ENCODE measurements at places on chromosomes 2 and 18.

GRCh38 chr18:58552057-58552461, 76.8 kb downstream of the ALPK2 start:
- peak; percentile 76 for DNase-seq

GRCh38 chr2:152594792-152595191, 122.5 kb downstream of the PRPF40A start:
- DNase-seq = no peak

GRCh38 chr18:61612517-61612916, 279.3 kb downstream of the CDH20 start:
- DNase-seq = peak; percentile 16

GRCh38 chr2:237572742-237573101, 6.3 kb downstream of the PRLH start:
- no peak for DNase-seq

- no peak for DNase-seq
These were observed 2.3 kb downstream of the PTGR3 start for GRCh38 chr18:75206452-75207309.

GRCh38 chr18:21129566-21130216, 18.1 kb upstream of the ROCK1 start:
- DNase-seq = peak; percentile 74

GRCh38 chr2:239359196-239359912, 41.5 kb downstream of the HDAC4 start:
- no peak for DNase-seq

GRCh38 chr2:1393321-1393720, 19.9 kb upstream of the TPO start:
- DNase-seq = no peak

DNA sequence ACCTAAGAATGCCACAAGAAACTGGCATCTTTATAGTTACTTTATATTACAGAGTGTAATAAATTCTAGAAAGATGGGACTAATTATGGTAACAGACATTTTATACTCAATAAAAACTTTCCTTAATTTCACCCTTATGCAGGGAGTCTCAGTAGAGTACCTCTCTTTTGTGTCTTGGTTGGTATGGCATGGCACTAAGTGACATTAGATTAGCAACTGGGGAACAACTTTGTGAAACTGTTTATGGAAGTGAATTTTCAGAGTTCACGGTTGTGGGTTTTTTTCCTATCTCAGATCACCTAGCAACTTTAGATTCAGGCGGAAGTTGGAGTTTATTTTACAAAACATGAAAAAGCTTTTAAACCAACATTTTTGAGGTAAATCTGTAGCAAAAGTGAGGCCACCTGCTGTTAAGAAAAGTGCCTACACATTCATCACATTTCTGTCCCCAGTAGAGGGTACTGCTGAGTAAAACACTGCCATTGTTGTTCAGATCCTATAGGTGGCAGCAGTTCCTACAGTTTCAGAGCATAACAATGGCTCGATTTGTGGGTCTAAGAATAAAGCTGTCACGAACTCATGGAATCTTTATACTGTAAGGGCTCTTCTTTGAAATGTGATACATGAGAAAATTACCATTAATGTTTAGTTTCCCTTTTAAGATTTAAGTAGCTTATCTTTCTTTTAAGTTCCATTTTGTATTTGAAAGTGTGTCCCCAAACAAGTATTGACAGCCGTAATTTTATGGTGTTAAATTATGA, 117.6 kb downstream of the CAMKMT start:
- peak; percentile 81 for DNase-seq

DNA sequence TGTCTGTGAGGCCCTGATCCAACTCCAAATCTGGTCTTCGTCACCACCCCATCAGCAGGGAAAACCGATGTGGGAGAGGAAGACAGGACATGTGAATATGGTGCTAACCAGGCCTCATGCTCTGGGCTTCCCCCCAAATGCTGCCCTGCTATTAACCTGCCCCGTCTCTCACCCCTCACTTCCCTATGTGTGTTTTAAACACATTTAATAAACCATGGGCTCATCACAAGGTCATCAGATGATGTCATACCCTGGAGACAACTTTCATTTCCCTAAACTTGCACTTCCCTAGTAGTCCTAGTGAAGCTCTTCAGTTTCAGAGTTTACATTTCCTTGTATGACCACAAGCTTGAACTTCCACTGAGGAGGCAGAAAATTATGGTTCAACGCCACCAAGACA, 49.9 kb downstream of the CD8B2 start:
- no peak for DNase-seq

DNA sequence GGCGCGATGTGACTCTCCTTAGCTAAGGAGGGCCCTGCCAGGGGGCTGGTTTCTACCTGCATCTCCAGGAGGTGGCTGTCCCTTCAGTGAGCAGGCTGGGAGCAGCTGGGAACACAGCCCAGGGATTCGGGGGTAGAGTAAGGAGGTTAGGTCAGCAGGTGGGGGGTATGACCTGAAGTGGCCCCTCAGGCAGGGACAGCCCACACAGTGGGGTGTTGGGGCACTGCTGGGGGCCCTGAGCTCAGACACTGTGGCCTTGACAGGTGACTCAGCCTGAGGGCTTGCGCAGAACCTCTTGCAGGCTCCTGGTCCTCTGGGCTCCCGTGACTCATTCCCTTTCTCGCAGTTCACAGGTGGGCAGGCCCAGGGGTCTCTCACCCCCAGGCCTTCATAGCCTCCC, 185.8 kb upstream of the BCL2L11 start:
- DNase-seq = no peak

DNA sequence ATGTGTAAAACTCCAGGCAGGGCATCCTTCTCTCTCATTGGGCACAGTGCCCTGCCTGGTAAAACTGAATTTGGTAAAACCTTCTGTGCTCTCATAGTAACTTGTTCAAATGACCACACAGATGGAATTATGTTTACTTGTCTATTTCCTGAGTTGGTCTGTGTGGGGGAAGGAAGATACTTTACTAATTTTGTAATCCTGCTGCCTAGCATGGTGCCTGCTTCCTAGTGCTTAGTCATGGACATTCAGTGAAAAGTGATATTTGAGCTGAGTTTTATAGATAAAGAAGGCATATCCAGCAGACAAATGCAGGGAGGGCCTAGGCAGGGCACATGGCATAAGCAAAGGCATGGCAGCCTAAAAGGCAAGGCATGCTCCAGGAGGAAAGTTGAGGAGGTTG, 199.4 kb downstream of the FSHR start:
- DNase-seq = peak; percentile 10

DNA sequence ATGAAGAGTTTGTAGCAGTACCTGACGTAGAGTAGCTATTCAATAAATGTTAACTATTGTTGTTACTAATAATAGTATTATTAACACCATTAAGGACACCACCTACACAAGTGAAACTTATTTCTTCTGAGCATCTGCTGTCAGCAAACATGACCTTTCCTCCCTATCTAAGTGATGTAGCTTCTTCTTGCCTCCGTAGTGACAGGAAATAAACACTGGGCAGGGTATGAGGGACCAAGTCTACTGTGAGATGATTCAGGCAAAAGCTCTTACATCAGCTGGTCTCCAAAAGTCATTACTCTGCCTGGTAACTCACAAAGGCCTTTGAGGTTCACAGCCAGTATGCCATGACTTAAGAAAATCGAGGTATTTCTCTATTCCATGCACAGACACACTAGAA, 750.5 kb downstream of the CPS1 start:
- no peak for DNase-seq

DNA sequence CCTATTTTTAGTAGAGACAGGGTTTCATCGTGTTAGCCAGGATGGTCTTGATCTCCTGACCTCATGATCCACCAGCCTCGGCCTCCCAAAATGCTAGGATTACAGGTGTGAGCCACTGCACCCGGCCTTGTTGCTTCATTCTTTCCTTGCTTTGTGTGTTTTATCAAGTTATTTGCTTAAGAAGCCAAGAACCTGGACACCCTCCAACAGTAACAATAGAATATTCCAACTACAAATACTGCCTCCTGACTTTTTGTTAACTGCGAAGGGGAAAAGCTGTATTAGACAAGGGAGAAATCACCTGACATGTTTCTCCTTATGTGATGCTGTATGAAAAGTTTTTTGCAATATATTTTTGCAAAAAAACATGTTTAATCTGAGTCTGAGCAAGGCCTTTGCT, 297.2 kb downstream of the NCKAP5 start:
- no peak for DNase-seq

GRCh38 chr18:45287531-45287930, 327.7 kb upstream of the SLC14A2 start:
- DNase-seq = no peak

- DNase-seq = peak; percentile 69
These were observed 53.8 kb downstream of the GULP1 start for GRCh38 chr2:188345426-188345825.

GRCh38 chr2:121890041-121890440, 134.6 kb downstream of the TSN start:
- no peak for DNase-seq

- DNase-seq = no peak
These were observed 1.4 kb downstream of the ST8SIA5 start for GRCh38 chr18:46755315-46756024.

All from fibroblast of skin of right biceps (primary cell).